ENCODE measurements at places on chromosomes 2 and 18.

DNA sequence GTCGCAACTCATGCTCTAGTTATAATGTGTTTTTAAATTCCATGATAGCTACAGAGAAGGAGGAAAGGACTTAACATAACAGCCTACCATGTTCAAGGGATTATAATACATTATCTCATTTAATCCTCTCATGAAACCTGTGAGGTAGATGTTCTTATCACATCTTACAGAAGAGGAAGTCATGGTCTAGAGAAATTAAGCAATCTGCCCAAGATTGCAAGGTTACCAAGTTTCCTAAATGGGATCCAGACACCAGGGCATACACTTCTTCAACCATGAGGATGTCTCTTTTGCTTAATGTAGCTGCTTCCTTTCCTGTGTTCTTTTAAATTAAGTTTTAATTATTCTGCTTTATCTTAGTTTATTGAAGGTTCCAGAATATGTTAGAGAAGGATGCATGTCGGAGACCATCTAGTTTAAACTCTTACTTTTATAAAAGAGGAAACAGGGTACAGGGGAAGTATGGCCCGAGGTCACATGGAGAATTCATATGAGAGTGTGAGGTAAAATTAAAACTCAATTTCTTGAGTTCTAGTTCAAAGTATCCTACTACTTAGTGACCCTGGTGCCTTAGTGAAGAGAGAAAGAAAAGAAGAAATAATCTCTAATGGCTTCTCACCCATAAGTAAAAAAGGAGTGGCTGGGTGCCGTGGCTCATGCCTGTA lies 3.6 kb upstream of the IL1A start:
- DNase-seq: no peak

DNA sequence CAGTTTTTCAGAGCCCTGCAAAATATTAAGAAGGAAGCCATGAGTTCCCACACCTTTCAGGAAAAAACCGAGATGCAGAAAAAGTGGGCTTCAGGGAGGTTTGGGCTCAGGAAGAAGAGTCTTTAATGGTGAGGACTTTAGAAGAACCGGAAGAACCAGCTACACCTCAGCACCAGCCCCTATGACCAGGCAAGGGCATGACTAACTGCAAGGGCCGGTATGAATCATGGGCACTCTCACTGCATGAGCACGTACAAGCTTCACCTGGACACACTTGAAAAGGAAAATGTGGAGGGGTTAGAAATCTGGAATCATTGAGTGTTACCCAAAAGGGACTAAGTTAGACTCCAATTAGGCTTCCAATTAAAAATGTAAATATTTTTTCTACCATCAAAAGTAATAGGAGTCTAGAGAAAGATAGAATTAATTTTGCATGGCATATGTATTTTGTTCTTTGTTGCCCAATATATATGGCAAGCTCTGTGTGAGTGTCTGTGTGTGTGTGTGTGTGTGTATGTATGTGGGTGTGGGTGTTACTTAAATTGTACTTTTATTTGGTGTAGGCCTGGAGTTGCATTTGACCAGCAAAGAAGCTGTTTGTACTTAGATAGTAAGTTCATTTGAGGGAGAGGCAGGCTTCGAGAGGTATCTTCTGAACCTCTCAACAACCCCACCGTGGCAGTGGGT lies 66.5 kb upstream of the THUMPD2 start:
- DNase-seq: no peak

GRCh38 chr2:30046979-30047378 lies 99.8 kb upstream of the YPEL5 start:
- no peak for DNase-seq

- no peak for DNase-seq
Measured at GRCh38 chr2:58215429-58215828, 25.7 kb downstream of the FANCL start.

DNA sequence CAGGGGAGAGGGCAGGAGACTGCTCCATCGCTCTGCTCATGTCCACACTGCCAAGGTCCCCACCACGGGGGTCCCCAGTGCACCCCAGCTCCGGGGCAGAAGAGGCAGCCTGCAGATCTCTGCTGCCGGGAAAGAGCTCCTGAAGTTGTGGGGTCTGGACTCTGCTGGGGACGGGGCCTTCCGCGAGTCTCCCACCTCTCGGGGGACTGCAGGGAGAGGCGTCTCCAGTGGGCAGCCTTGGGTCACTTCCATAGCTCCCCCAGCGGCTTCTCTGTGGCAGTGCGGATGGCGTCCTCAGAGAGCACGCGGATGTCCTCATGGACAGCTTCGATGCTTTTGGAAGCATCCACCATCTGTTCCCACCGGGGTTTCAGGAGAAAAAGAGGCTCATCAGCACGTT lies 10.7 kb downstream of the DTYMK start:
- DNase-seq: no peak

DNA sequence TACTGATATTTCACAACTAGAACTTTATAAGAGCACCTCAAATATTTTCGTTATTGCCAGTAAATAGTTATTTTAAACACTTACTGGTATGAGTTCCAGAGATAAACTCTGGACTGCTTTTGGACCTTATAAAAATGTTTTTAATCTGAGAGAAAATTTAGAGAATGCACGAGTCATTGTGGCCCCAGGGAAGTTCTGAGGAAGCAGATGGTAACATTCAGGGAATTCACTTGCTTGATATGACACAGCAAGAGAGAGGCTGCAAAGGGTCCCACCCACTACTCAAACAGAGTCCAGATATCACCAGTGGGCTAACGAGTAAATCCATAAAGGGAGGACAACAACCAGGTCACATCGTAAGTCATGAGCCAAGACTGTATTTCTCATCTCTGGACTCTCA lies 526.8 kb downstream of the TDRD15 start:
- DNase-seq: no peak

- DNase-seq: no peak
Measured at GRCh38 chr2:66346231-66346664, 88.7 kb upstream of the MEIS1 start.

- peak; percentile 52 for DNase-seq
Measured at GRCh38 chr2:217162533-217162932, 302.7 kb upstream of the TNP1 start.

DNA sequence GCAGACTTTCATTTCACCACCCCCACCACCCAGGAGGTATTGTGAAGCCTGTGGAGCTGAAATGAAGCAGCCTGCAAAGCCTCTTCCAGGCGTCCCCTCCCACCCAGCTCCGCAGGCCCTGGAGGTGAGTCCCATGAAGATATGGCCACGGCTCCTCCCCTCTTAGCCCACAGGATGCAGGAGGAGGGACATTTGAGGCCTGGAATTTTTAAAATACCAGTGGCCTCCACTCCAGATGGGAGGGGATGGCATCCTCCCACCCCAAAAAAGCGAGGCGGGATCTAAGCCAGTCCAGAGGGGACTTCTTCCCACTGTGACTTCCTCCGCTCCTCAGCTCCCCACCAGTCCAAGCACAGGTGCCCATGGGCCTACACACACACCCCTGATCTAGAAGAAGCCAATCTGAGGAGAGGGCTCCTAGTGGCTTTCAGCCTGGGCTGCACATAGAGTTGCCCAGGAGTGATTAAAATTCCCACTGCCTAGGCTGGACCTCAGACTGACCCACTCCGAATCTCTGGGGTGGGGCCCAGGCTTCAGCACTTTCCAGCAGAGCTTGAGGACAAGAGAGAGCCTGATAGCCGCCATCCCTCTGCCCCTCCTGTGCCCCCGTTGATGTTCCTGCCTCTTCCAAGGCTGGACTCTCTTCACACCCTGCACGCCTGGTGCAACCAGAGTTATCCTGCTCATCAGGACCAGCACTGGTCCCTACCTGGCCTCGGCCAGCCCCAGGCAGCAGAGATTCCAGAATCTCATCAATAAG lies 206.9 kb downstream of the TNS1 start:
- no peak for DNase-seq

GRCh38 chr2:60522462-60522861 lies 31.0 kb downstream of the BCL11A start:
- DNase-seq: no peak

- no peak for DNase-seq
Measured at GRCh38 chr2:9191041-9191481, 15.6 kb upstream of the ASAP2 start.

DNA sequence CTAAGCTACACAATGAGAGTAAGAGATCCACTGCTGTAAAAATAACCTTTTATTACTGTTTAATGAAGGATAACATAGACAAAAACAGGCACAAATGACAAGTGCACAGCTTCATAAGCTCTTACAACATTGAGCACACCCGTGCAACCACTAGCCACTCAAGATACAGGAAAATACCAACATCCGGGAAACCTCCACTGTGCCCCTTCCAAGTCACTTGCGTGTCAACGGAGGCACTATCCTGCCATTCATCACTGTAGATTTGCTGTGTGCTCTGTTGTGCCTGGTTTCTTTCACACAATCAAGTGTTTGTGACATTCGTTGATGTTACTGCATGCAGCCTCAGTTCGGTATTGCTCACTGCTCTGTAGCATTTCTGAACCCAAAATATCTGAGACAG lies 292.9 kb upstream of the MYT1L start:
- no peak for DNase-seq

GRCh38 chr2:214651451-214651850 lies 158.0 kb downstream of the BARD1 start:
- DNase-seq: no peak

DNA sequence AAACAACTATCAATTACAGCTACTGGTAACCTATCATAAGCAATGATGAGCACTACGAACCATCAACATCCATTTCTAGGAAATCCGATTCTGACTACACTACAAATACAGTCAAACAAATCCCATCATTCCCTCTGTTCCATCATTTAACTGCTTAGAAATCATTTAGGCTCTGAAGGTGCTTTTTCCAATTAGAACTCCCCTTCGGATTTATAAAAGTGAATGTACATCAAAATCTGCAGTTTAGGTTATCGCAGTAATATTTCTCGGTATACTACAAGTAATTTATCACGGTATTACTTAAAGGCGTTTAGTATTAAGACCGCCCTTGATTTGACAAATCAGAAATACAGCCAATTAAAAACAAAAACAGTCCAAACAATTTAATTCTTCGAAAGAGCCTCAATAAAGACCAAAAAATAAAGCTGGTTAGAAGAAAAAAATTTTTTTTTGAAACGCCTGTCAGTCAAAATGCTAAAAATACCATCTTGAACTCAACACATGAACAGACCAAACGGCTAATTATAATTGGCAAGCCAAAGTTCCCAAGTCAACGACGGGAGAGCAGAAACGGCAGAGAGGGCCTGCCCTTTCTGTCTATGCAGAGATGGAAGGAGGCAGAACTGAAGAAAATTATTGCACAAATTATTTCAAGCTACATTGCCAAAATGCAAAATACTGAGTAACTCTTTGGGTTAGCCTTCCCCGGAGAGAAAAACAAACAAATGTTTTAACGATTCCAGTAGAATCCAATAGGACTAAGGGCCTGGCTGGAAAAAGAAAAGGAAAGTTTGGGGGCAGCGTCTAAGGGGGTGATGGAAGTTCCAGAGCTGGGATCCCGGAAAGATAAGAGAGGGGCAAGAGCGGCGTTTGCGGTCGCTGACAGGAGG lies 1.2 kb downstream of the VPS54 start:
- no peak for DNase-seq

- DNase-seq: no peak
Measured at GRCh38 chr2:214244847-214245246, 166.0 kb upstream of the VWC2L start.

GRCh38 chr2:9799729-9800632 lies 43.3 kb upstream of the TAF1B start:
- peak; percentile 60 for DNase-seq

DNA sequence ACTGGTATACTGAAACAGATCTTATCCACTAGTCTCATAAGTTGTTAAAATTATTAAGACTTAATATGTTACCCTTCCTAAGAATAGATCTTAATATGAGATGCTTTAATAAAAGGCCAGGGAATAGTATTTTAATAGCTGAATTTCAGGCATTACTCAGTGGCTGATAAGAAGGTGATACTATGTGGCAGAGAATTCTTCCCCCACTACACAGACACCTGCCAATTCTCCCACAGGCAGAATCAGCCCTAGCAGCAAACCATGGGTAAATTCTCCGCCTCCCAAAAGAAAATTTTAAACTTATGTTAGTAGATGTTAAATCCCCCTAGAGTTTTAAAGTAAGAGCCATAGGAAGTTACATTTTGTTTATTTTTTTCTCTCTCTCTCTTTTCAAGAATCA lies 888.8 kb downstream of the LRP1B start:
- DNase-seq: no peak

DNA sequence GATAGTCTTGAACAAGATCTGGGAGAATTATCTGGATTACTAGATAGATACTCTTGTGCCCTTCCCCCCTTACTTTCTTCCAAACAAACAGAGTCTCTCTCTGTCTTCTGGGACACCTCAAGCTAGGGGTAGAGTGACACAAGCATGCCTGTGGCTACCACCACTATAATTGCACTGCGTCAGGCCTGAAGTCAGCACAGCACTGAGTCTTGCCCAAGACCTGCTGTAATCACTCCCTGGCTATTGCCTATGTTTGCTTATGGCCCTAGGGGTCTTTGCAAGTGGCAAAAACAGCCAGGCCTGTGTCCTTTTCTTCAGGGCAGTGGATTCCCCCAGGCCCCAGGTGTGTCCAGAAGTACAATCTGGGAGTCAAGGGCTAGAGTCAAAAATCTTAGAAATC lies 106.6 kb downstream of the SLC5A7 start:
- DNase-seq: no peak

GRCh38 chr18:31549416-31549815 lies 42.3 kb upstream of the TTR start:
- no peak for DNase-seq

DNA sequence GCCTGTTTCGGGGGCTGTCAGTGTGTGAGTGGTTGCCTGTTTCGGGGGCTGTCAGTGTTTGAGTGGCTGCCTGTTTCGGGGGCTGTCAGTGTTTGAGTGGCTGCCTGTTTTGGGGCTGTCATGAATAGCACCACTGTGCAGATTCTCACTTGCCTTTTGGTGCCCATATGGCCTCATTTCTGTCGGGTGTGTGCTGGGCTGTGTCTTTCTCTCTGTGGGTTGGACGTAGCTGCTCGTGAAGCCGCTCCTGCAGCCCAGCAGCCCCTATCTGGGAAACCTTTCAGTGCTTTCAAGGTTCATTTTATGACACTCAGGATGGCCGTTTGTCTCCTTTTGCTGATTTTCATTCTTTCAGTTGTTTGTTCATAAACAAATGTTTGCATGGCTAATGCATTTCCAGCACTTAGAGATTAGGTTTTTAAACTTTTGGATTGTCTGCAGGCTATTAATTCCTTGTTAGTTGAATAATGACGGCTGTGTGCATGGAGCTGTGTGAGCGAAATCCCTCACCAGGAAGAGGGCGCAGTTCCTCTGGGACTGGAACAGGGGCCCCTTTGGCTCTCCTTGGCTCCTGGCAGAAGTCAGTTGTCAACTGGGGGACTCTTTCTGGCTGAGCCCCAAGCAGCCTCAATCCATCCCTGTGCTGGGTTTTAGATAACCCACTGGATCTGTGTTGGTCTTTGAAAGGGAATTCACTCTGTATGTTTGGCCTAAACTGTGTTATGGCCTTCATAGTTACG lies 10.8 kb downstream of the AGAP1 start:
- DNase-seq: no peak
